ENCODE measurements at places on chromosomes 6 and 20. TPM values are rescaled to one million over a fixed set of nuclear protein-coding genes. Genes with fewer than 3 reads are reported as not detected.

HAO1 gene
- total RNA-seq: not detected

HLA-DQA2 gene
- total RNA-seq: 1.2 TPM

LHFPL5 gene
- not detected for total RNA-seq

CALHM4 gene
- total RNA-seq: not detected

PTPRT gene
- total RNA-seq: not detected

DEFB124 gene
- not detected for total RNA-seq

ZNF334 gene
- 1.3 TPM for total RNA-seq

SCUBE3 gene
- total RNA-seq: 0.07 TPM

HTR1E gene
- total RNA-seq: not detected

TAAR6 gene
- total RNA-seq: not detected

ENPP5 gene
- 0.48 TPM for total RNA-seq

GRCh38 chr6:158461954-158462353 lies 97.9 kb upstream of the TMEM181 start:
- DNase-seq: no peak

- no peak for DNase-seq
These were observed 48.0 kb upstream of the BHLHE23 start for GRCh38 chr20:63054681-63055240.

DNA sequence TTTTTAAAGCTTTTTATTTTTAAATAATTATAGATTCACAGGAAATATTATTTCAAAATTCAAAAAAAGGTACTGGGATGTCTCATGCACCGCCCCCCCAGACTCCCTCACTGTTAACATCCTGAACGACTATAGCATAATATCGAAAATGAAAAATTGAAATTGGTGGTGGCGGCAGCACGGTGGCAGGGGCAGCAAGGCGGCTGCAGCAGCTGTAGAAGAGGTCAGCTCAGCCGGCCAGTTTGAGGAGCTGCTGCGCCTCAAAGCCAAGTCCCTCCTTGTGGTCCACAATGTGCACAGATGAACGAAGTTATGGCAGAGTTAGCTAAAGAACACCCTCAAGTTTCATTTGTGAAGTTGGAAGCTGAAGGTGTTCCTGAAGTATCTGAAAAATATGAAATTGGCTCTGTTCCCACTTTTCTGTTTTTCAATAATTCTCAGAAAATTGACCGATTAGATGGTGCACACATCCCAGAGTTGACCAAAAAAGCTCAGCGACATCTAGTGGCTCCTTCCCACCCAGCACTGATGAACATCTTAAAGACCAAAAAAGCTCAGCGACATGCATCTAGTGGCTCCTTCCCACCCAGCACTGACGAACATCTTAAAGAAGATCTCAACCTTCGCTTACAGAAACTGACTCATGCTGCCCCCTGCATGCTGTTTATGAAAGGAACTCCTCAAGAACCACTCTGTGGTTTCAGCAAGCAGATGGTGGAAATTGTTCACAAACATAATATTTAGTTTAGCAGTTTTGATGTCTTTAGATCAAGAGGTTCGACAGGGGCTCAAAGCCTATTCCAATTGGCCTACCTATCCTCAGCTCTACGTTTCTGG lies 100.8 kb downstream of the FAM217A start:
- DNase-seq: peak; percentile 1

DNA sequence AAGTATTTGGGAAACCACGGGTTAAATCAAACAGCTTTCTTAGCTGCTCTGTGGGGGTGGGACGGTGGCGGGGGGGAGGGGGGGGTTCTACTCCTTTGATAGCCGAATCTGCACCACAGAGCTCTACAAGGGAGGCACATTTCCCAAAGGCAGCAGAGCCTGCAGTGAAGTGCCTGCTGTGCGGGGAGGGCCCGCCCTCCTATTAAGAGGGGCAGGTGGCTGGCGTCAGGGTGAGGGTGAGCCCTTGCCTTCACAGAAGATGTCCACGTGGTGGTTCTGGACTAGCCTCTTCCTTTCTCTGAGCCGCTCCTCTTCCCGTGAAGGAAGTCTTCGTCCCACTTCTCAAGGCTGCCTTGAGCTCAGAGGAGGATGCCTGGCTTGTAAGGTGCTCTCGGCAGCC lies 174.9 kb upstream of the THBS2 start:
- DNase-seq: no peak

DNA sequence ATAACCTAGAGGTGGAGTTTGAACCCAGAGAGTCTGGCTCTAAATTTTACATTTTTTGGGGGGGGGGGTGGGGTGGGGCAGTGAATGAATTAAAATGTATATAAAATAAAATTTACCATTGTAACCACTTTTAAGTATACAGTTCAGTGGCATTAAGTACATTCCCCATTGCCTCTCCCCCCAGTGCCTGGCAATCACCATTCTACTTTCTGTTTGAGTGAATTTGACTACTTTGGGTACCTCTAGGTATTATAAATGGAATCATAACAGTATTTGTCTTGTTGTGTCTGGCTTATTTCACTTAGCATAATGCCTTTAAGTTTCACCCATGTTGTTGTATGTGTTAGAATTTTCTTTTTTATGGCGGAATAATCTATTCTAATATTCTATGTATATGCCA lies 2.7 kb downstream of the FAM110A start:
- DNase-seq: no peak

DNA sequence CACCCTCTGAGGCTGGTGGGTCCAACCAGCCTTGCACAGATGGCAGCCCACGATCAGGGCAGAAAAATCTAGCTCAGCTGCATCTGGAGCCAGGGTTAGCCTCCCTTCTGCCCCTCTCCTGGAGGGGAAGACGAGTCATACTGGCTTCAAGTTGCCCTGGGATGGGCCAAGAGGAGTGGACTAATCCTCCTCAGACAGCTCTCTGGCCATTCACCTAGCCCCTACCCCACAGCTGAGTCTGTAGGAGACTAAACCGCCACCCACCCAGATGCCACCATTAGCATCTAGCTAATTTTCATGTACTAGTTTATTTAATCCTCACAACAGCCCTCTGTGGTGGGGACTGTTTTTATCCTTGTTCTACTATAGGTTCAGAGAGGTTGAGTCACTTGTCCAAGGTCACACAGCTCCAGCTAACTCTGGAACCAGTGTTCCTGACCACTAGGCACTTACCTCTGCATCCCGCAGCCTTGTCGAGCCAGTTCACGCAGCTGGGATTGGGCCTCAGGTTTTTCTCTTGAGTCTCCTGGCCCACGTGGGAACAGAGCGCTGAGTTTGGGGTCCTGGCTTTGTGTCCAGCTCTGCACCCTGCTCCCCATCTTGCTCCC lies 48.5 kb upstream of the CCDC167 start:
- DNase-seq: no peak

GRCh38 chr6:117547688-117548621 lies 54.4 kb downstream of the GOPC start:
- DNase-seq: peak; percentile 45

GRCh38 chr20:37395921-37396415 lies 50.0 kb downstream of the SRC start:
- DNase-seq: no peak

DNA sequence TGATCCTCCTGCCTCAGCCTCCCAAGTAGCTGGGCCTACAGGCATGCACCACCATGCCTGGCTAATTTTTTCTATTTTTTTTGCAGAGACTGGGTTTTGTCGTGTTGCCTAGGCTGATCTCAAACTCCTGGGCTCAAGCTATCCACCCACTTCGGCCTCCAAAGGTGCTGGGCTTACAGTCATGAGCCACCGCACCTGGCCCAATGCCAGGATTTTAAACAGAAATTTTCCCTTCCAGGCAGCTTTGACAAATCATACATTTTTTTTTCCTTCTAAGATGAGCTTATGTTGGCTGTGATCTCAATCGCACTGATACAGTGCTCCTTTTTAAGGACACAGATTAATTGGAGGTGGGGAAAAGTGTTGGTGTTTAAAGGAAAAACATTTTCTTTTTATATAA lies 73.2 kb upstream of the CD2AP start:
- no peak for DNase-seq

GRCh38 chr6:157045831-157046454 lies 268.8 kb downstream of the ARID1B start:
- DNase-seq: no peak

- DNase-seq: no peak
These were observed 799 bp upstream of the SHPRH start for GRCh38 chr6:145964948-145965366.

DNA sequence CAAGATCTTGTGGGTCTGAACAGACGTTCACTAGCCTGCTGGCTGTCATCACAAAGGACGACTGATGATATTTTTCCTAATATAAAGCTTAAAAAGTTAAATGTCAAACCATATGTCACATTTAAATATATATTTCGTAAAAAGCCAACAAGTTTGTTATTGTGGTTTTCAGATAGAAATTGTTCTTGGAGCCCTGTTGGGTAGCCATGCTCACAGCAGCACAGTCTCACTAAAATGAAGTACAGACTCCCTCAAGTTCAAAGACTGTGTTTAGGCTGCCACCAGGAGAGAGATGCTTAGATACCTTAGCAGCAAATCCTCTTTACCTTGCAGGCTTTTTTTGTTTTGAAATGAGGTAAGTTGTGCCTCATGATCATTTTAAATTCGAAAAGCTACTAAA lies 17.8 kb downstream of the EEF1E1 start:
- DNase-seq: no peak

DNA sequence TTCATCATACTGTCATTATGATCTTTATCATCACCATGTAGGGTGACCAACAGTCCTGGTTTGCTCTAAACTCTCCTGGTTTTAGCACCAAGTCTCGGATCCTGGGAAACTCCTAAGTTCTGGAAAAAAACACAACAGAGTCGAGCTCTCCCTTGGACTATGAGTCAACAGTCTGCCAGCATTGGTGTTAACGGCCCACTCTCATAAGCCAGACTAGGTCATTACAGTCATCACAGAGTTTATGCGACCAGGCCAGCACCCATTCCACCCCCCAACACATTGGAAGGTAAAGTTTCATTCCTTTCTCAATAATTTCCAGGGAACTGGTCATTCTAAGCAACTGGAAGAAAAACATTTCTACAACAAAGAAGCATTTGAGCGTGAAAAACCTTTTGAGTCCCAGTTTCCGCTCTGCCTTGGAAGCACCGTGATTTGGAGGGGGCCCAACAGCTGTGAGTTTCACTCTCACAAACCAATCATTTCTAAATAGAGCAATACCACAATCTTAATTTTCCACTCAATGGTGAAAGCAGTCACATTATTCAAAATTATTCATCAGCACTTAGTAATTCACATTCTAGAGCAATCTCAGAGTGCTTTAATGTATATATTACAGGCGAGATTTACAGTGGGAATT lies 445.0 kb downstream of the CDH26 start:
- no peak for DNase-seq

DNA sequence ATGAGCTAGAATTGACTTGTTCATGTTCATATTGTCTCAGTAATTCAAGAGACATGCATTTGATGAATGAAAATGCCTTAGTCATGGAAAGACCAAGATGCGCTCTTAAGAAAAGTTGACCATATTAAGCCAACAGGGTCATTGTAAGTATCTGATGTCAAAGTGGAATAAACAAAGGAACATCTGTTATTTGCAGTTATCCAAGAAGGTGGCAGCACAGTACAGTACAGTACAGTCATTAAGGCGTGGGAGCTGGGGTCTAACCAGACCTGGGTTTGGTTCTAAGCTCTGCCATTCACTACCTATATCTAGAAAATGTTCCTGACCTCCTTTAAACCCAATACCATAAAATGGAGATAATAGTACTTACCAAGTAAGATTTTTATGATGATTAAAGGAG lies 178.1 kb downstream of the BACH2 start:
- DNase-seq: no peak

GRCh38 chr6:30882759-30883684 lies 1.3 kb upstream of the DDR1 start:
- DNase-seq: no peak

- no peak for DNase-seq
These were observed 40.0 kb upstream of the KCNK16 start for GRCh38 chr6:39362487-39362865.

- no peak for DNase-seq
These were observed 15.5 kb upstream of the MYMX start for GRCh38 chr6:44201200-44201599.

DNA sequence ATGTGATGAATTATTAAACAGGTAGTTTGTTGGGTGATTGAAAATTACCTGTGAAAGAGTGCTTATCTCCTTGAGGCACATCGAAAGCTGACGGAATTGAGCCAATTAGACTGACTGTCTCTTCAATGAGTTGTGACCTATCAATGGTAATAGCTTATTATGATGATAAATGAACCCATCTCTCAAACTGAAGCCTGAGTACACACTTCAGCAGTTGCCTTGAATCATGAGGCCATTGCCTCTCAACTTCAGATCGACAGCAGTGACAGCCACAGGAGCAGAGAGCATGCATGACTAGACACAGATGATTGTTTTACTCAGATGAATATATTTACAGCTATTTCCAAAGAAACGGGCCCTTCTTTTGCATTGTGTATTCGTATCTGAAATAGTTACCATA lies 323.9 kb downstream of the LAMA2 start:
- DNase-seq: no peak
